Left lung (tissue), 14 donors: ENCODE measurements at places on chromosomes 11 and 22.

DNA sequence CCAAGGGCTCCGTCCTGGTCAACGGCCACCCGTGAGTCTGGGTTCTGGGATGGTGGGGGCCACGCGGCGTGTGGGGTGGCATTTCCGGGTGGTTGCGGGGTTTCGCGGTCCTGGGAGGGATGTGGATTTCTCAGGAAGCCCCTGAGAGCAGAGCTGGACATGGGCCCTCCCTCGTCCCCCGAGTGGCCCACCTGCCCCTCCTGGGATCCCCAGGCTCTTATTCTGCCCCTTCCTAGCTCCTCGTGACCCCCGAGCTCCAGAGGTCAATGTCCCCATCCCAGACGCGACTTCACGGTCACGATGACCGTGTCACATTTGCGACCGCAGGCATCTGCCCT lies 4.4 kb downstream of the MUC5AC start:
- no peak for DNase-seq

DNA sequence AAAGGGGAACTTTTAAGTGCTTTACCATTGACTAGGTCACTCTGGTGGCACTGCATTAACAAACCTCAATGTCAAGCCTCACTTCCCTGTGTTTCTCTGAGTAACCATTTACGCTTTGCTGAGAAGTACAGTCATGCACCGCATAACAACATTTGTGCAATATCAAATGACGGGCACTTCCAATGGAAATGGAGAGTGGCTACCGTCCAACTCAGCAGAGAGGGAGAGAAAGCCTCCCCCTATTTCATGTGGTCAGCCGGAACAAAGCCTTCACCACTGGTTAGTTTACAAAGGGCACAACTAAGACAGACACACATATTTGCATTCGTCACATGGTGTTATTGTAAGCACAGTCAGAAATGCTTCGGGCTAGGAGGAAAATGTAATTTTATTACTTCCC lies 117.3 kb downstream of the RASSF10 start:
- no peak for DNase-seq

DNA sequence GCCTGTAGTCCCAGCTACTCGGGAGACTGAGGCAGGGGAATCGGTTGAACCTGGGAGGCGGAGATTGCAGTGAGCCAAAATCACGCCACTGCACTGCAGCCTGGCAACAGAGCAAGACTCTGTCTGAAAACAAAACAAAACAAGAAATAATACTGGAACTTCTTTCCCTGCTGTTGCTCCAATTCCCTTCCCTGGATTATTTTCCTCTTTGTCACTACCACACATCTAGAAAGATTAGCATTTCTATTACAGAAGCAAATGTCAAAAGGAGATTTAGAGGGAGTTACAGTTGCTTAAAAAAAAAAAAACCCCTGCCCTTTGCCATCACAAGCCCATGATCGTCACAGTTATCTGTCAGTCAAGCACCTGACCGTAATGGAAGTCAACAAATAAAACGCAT lies 17.7 kb upstream of the SCGB1D1 start:
- DNase-seq: no peak

DNA sequence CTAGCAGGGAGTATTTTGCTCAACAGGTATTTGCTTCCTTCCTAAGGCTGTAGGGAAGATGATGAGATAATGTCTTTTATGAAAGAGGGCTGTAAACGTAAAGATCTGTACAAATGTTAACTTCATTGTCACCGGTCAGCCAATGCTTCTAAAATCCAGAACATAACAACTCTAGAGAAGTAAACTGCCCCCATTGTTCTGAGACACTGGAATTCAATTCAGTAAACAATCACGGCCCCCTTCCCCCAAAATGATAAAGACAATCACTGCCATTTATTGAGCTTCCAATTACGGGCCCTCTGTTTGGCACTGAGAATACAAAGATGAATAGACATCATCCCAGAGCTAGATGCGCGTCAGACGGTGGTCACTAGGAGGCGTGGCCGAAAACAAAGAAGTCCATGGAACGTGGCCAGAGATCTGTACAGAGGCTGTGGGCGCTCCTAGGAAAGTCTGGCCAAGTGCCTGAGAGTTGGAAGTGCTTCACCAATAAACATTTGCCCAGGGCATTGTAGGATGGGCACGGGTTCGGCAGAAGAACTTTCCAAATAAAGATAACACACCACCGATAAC lies 576 bp downstream of the TMEM258 start:
- peak; percentile 82 for DNase-seq
